ENCODE measurements at places on chromosomes 1 and 21. TPM values are rescaled to one million over a fixed set of nuclear protein-coding genes. Genes with fewer than 3 reads are reported as not detected.

The MIB2 gene
- 37.1 TPM for total RNA-seq

The NBPF4 gene
- total RNA-seq, result not detected

The LORICRIN gene
- not detected for total RNA-seq

The VASH2 gene
- 0.27 TPM for total RNA-seq

The MAGI3 gene
- total RNA-seq, result 22.5 TPM

The TIE1 gene
- 10.0 TPM for total RNA-seq

The TTC22 gene
- 0.82 TPM for total RNA-seq

The GJA9 gene
- not detected for total RNA-seq

The SMCP gene
- total RNA-seq, result not detected

The CFAP57 gene
- total RNA-seq, result not detected

The GPR52 gene
- total RNA-seq, result 1.1 TPM

The CLCNKA gene
- total RNA-seq, result not detected

The CELA3A gene
- not detected for total RNA-seq

The GPN2 gene
- 11.0 TPM for total RNA-seq

The MAP3K21 gene
- total RNA-seq, result 0.81 TPM

The OPTC gene
- total RNA-seq, result not detected

The KISS1 gene
- total RNA-seq, result not detected

The NUF2 gene
- total RNA-seq, result not detected

The BLZF1 gene
- total RNA-seq, result 44.2 TPM

The CFHR4 gene
- not detected for total RNA-seq

The OR14K1 gene
- total RNA-seq, result not detected

The TMEM240 gene
- 18.9 TPM for total RNA-seq

The HSD3B1 gene
- not detected for total RNA-seq

The LCE1D gene
- total RNA-seq, result not detected

The TMCC2 gene
- 6.4 TPM for total RNA-seq

The TNFRSF1B gene
- 19.7 TPM for total RNA-seq

The LAMC1 gene
- total RNA-seq, result 288 TPM

The FMOD gene
- total RNA-seq, result 64.5 TPM

The C1orf167 gene
- 1.8 TPM for total RNA-seq

The RAP1GAP gene
- not detected for total RNA-seq

The OR6Y1 gene
- total RNA-seq, result not detected

The PLEKHA6 gene
- 9.6 TPM for total RNA-seq

The CR2 gene
- not detected for total RNA-seq

The CFAP45 gene
- total RNA-seq, result 1.8 TPM

The HCRTR1 gene
- not detected for total RNA-seq

The KCNJ9 gene
- 0.28 TPM for total RNA-seq

The PTAFR gene
- total RNA-seq, result 4.1 TPM

The RNF19B gene
- total RNA-seq, result 28.9 TPM

The ETNK2 gene
- 10.5 TPM for total RNA-seq

The CHRM3 gene
- 43.9 TPM for total RNA-seq
